ENCODE measurements at places on chromosomes 1 and 21.

DNA sequence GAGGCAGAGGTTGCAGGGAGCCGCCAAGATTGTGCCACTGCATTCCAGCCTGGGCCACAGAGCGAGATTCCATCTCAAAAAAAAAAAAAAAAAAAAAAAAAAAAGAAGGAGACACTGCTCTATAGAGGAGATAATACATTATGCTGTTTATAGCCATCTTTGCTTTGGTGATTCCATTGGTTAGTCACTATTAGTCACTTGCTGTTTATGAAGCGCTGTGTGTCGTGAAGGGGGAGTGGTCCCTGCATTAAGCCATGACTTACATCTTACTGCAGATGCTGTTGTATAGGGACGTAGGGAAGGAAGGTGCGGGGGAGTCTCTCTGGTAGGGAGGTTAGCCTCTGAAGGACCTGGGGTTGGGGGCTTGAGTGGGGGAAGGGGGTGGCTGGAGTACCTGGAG, 48.3 kb downstream of the HUNK start:
- no peak for DNase-seq

GRCh38 chr1:169601096-169601881, 15.0 kb upstream of the F5 start:
- no peak for DNase-seq

DNA sequence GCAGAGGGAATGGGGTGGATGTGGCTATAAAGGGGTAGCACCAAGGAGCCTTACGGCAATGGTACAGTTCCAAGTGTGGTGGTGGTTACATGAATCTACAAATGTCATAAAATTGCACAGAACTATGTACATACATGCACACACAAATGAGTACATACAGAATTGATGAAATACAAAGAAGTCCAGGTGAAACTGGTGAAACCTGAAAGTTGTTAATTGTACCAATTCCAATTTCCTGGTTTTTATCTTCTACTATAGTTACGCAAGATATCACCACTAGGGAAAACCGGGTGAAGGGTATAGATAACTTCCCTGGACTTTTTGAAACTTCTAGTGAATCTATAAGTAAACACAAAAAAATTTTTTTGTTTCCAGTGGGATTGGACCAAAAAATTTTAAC, 18.9 kb downstream of the HSF2BP start:
- no peak for DNase-seq

- no peak for DNase-seq
Observed at GRCh38 chr21:42660118-42660470, 6.7 kb downstream of the PDE9A start.

DNA sequence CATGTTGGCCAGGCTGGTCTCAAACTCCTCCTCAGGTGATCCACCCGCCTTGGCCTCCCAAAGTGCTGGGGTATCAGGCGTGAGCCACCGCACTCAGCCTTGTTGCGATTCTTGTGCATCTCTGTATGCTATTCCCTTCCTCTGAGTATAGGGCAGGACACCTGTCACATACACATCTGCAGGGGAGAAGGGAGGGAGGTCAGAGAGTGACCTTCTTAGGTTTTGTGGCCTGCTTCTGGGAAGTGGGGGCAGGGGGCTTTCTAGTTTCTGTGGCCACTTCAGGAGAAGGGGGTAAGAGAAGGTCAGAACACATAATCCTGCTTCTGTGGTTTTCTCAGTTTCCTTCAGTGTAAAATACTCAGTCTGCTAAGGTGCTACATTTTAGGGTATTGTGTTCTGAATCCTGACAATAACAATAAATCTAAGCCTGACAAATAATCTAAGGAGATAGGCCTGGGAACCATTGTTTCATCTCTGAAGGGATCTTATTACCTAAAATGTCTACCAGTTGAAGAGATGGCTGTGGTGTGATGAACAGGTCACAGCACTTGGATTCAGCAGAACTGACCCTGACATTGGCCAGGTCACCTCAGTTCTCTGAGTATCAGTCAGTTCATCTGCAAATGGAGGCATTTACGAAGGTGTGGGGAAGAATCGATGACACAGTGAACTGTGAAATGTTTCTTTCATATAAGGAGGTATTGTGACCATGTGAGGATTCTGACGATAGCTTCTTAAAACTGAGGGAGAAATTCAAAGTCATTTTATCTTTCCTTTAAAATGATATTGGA, 212.6 kb upstream of the L1TD1 start:
- no peak for DNase-seq

DNA sequence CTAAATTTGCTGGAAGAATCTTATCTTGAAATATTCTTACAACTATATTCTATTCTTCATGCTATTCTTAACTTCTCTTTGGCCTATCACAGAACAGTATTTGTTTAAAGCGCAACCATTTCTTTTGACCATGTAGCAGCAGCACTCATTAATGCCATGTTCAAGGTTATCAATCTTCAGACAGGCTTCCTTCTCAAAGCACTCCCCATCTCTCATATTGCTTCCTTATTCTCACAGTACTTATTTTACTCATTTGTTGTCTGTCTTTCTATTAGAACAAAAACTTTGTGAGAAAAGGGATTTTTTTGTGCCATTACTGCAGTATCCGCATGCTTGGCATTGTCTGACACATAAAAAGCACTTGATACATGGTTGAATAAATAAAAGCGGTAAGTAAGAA, 89.7 kb downstream of the ATP1B1 start:
- DNase-seq: no peak

DNA sequence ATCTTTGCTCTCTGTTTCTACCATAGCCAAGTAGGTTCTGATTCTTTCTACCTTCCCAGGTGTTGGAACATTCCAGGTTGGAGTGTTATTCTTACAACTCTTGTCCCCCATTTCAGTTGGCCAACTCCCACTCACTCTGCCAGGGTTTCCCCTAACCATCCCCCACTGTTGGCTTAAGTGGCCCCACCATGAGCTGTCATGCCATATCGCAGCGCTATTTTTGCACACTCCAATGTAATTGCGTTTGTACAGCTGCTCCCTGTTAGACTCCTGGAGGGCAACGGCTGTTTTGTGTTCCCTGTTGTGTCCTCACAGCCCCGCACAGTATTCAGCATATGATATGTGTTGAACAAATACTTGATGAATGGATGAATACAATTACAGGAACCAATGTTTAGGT, 117.7 kb upstream of the ETS2 start:
- DNase-seq: no peak

Measured in caudate nucleus (tissue), 63 donors.